ENCODE measurements at places on chromosomes 7 and 10.
A peak's percentile ranks its signal among the peaks of the same experiment; 100 is the strongest.

GRCh38 chr10:22992075-22992474 is 64.2 kb downstream of the ARMC3 start:
- DNase-seq: no peak

DNA sequence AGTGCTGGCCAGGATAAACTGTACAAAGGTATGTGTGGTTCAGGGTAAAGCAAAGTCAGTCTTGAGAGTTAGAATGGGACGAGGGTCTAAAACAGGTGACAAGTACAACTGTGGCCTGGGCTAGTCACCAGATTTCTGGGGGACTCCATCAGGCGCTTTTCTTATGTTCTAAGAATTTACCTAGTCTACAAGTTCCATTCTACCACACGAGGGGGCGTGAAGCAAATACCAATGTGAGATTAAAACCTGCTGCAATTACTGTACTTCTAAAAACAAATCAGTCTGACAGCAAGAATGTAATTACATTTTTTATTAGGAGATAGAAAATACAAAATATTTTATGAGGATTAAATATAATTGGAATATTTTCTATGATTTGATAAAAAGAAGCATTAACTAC is 146.5 kb downstream of the ALOX5 start:
- no peak for DNase-seq

DNA sequence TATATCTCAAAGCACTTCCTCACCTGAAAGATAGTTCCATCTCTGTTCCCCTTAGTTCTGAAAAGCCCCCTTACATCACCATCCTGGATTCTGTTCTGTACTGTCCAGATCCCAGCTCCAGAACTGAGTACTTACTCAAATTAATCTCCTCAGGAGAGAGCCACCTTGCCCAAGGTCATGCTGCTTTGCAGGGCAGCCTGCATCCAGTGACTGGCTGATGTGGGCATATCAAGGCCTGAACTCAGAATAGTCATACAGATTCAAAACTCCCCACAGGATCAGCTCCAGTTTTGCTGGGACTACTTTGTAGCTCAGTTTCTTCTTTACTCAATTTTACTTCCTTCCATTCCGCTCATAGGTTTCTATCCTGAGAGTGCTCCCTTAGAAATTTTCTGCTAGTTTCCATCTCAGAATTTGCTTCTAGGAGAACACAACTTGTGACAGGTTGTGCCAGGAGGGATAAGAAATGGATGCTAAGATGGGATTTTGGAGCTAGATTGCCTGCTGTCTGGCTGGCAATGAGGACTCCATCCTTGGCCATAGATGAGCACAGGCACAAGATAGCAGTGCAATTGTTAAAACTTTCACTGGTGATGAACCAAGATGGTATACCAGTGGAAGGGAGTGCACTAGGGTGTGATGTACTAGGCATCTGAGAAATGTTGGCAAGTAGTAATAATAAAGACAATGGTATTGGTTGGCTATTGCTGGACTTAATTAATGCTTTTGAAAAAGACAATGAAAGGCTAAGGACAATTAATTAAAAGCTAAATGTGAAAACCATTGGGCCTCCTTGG is 17.3 kb downstream of the SRGN start:
- DNase-seq: no peak

GRCh38 chr7:94883616-94884015 is 23.8 kb upstream of the PPP1R9A start:
- no peak for DNase-seq

- no peak for DNase-seq
Observed at GRCh38 chr7:131961054-131961680, 404.7 kb upstream of the PODXL start.

GRCh38 chr10:47456794-47457527 is 27.0 kb downstream of the ANXA8 start:
- DNase-seq: no peak

- DNase-seq: peak; percentile 99
Observed at GRCh38 chr10:102394079-102394800, 1.3 kb upstream of the NFKB2 start.

GRCh38 chr7:97798046-97799019 is 66.4 kb downstream of the TAC1 start:
- DNase-seq: no peak

GRCh38 chr7:151247611-151248345 is 716 bp downstream of the SMARCD3 start:
- no peak for DNase-seq

DNA sequence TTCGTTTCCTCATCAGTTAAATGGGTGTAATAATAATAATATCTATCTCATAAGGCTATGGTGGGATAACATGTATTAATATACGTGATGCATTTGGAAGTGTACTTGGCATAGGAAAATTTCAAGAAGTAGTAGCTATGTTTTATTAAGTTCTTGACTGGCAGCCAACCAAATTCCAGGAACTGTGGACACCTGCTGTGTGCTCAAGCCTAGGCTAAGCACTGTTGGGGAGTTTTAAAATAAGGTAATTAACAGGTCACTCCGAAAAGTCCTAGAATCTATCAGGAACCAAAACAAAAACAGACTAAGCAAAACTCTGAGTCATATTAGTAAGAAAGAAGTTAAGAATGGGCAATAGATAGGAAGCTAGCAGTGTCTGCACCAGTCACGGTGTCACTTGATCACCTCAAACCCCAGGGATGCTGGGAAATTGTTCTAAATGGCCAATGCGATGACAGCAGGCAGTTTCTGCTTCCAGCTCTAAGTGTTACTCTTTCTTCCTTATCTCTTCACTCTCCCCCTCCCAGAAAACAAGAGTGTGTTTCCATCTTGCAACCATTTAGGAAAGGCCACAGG is 92.0 kb upstream of the GDF10 start:
- DNase-seq: no peak

DNA sequence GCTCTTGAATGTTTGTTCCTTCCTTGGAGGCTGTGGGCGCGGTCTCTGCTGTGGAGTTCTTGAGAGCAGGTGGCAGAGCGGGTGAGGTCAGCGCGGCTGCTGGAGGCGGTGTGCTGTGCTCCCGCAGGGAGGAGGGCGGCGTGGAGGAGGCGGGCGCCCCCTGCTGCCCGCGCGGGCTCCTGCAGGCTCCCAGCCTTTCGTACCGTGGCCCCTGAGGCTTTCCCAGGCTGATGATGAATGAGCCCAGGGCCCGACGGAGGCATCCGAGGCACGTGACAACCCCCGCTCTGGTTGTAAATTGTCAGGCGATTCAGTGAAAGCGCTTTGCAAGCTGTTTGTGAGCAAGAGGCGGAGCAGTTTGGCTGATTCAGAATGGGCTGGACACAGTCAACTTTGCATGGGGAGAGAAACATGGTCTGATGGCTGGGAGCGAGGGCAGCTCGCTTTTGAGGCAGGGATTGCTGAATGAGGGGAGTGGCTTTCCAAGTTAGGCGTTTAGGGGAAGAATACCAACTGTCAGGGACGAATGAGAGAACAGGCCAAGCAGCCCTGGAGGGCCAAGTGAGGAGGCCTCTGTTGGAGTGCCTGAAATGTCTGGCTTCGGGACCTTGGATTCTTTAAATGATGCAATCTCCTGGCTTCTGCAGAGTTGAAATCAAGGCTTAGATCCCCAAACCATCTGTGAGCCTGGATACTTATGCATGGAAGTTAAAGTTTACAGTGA is 46.6 kb downstream of the CDHR3 start:
- DNase-seq: peak; percentile 52

DNA sequence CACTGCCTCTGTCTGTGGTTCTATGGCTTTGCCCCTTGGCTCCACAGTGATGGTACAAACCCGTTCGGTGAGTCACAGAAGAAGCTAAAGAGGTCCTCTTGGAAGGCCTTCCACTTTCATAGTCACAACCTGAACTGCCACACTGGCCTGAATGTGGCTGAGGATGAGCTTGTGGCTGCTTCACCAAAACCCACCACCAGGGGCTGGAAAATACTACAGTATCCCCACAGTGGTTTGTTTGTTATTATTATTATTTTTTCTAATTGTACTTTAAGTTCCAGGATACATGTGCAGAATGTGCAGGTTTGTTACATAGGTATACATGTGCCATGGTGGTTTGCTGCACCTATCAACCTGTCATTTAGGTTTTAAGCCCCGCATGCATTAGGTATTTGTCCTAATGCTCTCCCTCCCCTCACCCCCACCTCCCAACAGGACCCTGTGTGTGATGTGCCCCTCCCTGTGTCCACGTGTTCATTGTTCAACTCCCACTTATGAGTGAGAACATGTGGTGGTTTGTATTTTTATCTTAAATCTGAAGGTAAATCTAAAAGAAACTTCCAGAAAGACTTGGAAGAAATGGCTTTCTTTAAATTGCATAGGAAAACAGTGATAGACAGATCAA is 160.8 kb upstream of the NPSR1 start:
- DNase-seq: no peak

GRCh38 chr10:87594864-87595263 is 64.8 kb upstream of the PAPSS2 start:
- DNase-seq: no peak

DNA sequence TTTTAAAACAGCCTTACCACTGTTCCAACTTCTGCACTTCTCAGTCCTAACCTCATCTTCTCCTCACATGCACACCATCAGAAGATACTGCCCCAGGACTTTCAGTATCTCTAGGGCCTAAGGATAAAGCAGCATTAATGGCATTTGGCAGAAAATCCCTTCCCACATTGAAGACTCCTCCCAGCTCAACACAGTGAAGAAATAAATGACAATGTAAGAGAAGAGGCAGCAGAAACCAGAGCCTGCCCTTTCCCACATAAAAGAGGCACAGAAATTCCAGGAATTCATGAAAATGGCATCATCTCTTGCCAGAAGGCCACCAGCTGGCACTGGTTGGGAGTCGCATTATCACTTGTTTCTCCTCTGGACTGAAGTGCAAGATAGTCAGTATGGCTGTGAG is 3.7 kb downstream of the GCC1 start:
- no peak for DNase-seq

- DNase-seq: no peak
Observed at GRCh38 chr10:117796130-117796745, 250.5 kb downstream of the RAB11FIP2 start.

DNA sequence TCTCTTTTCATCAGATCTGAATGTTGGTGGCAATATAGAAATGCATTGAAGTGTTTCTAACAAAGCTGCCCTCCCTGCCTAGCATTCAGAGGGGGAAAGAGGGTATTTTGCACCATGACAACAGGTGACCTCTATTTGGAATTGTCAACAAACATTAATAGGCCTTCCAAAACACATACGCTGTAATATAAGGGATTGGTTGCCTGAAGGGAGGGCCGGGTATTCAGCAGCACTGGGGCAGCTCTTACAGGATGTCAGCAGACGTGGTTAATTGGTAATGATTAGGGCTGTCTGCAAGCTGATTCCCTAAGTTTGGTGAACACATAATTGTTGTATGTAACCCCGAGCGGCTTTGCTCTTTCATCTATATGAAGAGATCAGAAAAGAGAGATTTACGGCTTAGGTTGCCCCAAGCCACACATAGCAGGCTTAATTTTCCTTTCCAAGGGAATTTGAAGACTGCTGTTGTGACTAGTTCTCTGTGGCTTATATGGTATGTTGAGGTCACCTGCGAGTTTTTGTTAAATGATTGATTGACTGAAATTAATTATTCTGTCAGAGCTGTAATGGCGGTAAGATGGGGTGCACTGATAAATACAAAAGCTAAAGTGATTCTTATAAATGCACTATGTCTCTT is 759.3 kb downstream of the LRMDA start:
- DNase-seq: no peak

- no peak for DNase-seq
Observed at GRCh38 chr10:71912431-71912830, 51.8 kb upstream of the CHST3 start.

DNA sequence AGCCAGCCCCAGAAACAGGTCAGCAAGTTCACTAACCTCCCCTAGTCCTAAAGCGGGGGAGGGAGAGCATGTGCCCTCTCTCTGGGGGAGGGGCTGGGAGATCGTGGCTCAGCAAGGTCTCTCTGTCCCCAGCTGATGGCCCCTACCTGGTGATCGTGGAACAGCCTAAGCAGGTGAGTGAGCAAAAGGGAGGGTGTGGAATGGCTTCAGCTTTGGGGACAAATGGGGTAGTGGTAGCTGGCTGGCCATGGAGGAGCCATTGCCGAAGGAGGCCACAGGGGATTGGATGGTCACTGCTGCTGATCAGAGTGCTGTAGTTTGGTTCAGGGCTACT is 779 bp downstream of the NFKB2 start:
- DNase-seq: no peak

DNA sequence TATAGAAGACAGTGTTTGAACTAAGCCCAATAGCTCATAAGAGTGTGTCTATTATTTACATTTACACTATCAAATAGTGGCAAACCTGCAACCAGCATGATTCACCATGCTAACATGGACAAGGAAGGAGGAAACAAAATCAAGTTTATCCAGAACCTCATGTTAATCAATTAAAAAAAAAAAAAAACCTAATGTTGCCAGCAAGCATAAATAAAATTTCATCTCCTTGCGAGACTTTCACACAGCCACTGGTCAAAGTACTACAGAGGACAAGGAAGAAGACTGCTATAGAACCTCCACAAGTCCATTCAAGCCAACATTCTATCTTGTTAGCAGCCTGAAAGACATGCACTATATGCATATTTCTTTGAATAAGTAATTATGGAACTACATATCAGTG is 9.7 kb downstream of the TM9SF3 start:
- no peak for DNase-seq

GRCh38 chr7:77306231-77307067 is 106.8 kb upstream of the FGL2 start:
- DNase-seq: no peak

- no peak for DNase-seq
Observed at GRCh38 chr7:156194813-156195212, 382.6 kb upstream of the SHH start.

- no peak for DNase-seq
Observed at GRCh38 chr10:68721673-68722335, 765 bp downstream of the CCAR1 start.

- DNase-seq: no peak
Observed at GRCh38 chr10:90790422-90790821, 67.4 kb downstream of the HTR7 start.

GRCh38 chr10:4685904-4686643 is 139.9 kb upstream of the AKR1E2 start:
- no peak for DNase-seq

DNA sequence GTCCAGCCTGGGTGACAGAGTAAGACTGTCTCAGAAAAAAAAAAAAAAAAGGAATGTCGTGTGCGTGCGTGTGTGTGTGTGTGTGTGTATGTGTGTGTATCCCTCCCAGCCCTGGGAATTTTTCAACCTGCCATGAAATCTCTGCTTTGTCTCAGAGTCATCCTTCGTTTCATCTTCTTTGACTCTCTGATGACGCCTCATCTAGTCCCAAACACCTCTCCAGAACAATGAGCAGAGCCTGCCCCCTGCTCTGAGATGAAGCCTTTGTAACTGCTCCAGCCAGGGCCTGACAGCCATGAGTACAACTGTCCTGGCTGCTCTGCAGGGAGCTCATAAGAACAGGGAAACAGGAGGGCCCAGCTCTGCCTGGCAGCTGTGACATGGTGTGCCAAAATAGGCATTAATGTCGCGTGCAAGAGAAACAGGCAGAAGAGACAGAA is 149.5 kb downstream of the FAM107B start:
- DNase-seq: no peak

GRCh38 chr7:21281193-21281592 is 146.7 kb upstream of the SP4 start:
- DNase-seq: no peak

- DNase-seq: no peak
Observed at GRCh38 chr10:89147256-89147655, 59.9 kb downstream of the CH25H start.
